ENCODE measurements at places on chromosomes 16 and 17.

- DNase-seq = no peak
Observed at GRCh38 chr17:73759324-73759723, 115.1 kb upstream of the SDK2 start.

DNA sequence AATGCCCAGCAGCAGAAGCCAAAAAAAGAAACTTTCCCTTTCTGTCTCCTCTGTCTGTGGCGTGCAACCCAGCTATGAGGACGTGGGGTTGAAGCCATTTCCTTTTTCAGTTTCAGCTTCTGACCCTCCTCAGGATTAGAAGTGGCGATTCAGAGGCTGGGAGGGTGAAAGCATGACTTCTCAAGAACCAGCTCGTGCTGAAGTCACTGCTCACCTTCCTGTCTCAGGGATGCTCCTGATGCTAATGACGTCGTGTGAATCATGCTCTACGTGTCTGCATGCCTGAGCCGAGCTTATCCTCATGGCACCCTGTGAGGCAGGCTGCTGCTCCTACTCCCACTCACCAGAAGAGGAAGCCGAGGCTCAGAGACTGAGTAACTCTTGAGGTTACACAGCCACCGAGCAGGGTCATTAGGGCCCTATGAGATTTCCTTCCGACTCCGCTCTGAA, 5.7 kb upstream of the LPO start:
- DNase-seq = no peak

GRCh38 chr17:64124609-64125008, 5.3 kb downstream of the ERN1 start:
- DNase-seq = no peak

GRCh38 chr16:26491962-26492361, 574.8 kb upstream of the C16orf82 start:
- DNase-seq = no peak

DNA sequence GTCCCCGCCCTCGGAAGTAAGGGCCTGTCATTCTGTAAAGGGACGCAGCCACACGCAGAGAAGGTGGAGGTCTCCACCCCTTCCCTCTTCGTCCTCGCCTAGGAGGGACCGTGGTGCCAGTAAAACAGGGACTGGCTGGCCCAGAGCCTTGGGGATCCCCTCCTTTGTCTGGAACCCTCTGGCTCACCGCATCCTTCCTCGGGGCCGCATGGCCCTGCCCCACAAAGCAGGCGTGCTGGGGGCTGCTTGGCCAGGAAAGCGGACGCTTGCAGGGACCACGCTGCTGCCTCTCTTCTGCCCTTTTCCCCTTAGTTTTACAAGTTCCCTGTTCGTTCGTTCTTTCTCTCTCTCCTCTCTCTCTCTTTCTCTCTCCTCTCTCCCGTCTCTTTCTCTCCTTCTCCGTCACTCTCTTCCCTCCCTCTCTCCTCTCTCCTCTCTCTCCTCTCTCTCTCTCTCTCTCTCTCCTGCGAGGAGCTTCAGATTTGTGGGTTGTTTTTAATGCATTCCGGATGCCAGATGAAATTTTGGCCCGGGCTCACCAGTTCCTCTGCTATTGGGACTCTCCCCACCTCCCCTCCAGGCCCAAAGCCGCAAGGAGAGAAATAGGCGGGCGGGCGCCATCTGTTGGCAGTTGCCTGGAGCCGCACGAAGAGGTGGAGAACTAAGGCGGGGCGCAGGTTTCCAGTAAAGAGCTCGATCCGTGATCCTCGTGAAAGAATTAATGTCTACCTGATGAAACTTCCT, 35.1 kb upstream of the CDRT4 start:
- peak; percentile 39 for DNase-seq

DNA sequence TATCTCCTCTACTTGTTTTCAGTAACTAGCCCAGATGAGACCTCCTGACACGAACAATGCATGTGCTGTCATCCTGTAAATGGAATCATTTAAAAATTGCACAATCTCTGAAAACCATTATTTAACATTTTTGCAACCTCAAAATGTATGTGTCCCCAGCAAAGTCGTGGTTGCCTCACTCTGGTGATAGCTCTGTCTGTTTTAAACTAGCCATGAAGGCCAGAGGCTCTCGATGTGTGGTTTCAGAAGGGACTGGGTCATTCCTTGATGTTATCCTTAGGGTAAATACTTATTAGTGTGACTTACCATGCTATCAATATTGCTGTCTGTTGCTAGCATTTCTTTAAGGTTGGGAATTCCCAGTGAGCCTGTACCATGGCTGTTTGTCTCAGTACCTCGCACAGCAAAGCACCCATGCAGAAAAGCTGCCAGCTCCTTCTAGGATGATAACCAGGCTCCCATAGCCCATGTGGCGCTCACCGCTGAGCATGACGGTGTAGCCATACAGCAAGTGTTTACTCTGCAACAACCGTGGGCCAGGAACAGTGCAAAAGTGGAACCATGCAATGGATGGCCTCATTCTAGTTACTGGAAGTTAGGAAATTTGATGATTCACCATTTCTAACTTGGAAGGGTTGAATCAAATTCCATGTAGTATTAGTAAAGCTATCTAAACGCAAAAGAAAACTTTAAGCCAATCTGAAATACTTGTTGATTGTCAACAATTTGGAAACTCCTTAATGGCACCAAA, 2.9 kb upstream of the PGS1 start:
- DNase-seq = no peak

- DNase-seq = no peak
Observed at GRCh38 chr17:28291780-28292330, 27.1 kb upstream of the TMEM97 start.

GRCh38 chr17:18363101-18364049, at the start of gene SHMT1:
Gene SHMT1 (minus strand): TSS chr17:18363550. CDS start chr17:18355981, 7,569 bp downstream.
- peak; percentile 82 for DNase-seq

DNA sequence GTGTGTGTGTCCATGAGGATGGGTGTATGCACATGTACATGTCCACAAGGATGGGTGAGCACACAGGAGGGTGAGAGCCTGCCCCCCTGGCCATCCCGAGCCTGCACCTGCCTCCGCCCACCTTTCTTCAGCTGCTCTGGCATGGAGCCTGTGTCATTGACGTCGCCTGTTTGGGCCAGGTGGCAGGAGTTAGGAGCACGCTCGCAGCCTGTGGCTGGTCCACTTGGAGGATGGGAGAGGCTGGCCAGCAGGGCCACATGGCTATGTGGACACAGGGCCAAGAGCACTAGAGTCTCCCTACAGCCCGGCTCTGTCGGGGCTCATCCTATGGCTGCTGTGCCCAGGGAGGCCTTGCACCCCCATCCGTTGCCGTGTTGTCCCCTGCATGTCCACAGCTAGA, 21.4 kb downstream of the BAHCC1 start:
- DNase-seq = no peak

Measured in activated CD4-positive, CD25-positive, alpha-beta regulatory T cell treated with anti-CD3 and anti-CD28 coated beads, Interleukin-2, amount 50 U/mL, for 16 hours (primary cell).